ENCODE measurements at places on chromosomes 3 and 15.

DNA sequence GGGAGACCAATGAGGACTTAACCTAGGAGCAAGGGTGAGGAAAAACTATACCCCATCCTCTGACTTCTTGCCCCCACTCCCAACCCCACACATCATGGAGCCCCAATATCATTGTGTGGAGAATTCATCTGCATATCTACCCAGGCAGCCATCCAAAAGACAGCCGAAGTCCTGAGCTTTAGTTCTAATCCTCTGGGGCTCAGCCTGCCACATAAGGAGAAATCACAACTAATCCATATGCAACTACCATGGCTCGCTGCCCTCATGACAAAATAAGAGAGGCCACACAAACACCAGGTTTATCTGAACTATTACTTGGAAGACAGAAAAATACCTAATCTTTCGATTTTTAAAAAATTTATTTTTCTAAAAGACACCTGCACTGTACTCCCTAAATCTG lies 17.7 kb downstream of the HEXA start:
- H3K27me3 ChIP-seq: no peaks in the 10 kb centered on the region
- no peaks in the 10 kb centered on the region for H3K4me1 ChIP-seq
- no peak overlapping the region for H3K4me3 ChIP-seq
- H3K36me3 ChIP-seq: no peaks in the 10 kb centered on the region
- no peak for DNase-seq

DNA sequence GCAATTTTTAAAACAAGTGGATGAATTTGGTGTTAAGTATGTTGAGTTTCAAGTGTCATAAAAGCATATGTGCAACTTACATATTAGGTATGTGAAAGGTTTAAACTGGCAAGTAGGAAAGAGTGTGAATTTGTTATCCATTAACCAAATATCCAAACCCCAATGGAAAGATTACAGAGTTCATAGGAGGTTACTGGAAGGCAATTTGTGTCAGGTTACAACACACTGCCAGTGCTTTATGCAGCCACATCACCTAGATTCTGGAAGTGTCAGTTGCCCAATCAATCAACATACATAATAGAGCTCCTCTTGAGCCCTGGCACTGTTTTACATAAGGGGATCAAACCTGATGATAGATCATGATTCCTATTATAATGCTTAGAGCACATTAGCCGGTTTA lies 261.0 kb downstream of the ROBO1 start:
- no peaks in the 10 kb centered on the region for H3K27me3 ChIP-seq
- H3K27ac ChIP-seq: no peak overlapping the region
- H3K36me3 ChIP-seq: no peaks in the 10 kb centered on the region
- H3K4me1 ChIP-seq: no peaks in the 10 kb centered on the region
- DNase-seq: no peak

- DNase-seq: no peak
- H3K36me3 ChIP-seq: no peaks in the 10 kb centered on the region
- H3K4me3 ChIP-seq: no peak overlapping the region
- peaks cover 29% of the 10 kb centered on the region for H3K27me3 ChIP-seq
These were observed 682 bp downstream of the ITPKA start for GRCh38 chr15:41494190-41494921.

DNA sequence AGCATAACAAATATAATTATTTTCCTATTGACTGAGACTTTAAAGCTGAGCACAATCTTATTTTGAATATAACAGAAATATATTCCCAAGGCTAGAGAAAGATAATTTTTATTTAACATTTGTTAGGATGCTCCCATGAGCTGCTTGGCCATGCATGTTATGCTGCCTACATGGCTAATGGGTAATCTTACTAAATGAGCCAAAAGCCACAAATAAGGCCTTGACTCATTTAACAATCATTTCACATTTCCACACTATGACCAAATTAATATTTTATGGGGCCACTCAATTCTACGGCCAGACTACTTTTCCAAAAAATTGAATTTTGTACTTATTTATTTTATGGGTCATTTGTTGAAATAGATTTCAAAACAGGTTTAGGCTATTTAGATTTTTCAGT lies 141.7 kb downstream of the MEIS2 start:
- DNase-seq: no peak
- no peak overlapping the region for H3K4me3 ChIP-seq
- no peaks in the 10 kb centered on the region for H3K27me3 ChIP-seq
- H3K36me3 ChIP-seq: no peaks in the 10 kb centered on the region

GRCh38 chr3:105786990-105787389 lies 81.8 kb downstream of the CBLB start:
- H3K27me3 ChIP-seq: peaks cover 3% of the 10 kb centered on the region
- no peak for DNase-seq
- no peak overlapping the region for H3K27ac ChIP-seq
- H3K36me3 ChIP-seq: no peaks in the 10 kb centered on the region
- H3K4me3 ChIP-seq: no peak overlapping the region

GRCh38 chr3:190210608-190211007 lies 89.9 kb upstream of the P3H2 start:
- no peaks in the 10 kb centered on the region for H3K4me1 ChIP-seq
- no peak for DNase-seq
- no peak overlapping the region for H3K27ac ChIP-seq
- H3K4me3 ChIP-seq: no peak overlapping the region
- no peaks in the 10 kb centered on the region for H3K27me3 ChIP-seq

- no peak overlapping the region for H3K27ac ChIP-seq
- H3K27me3 ChIP-seq: peaks cover 2% of the 10 kb centered on the region
- DNase-seq: no peak
- no peaks in the 10 kb centered on the region for H3K36me3 ChIP-seq
- no peak overlapping the region for H3K4me3 ChIP-seq
- peaks cover 11% of the 10 kb centered on the region for H3K4me1 ChIP-seq
These were observed 61.6 kb downstream of the SHQ1 start for GRCh38 chr3:72786668-72787067.

GRCh38 chr15:37625576-37625975 lies 308.9 kb upstream of the TMCO5A start:
- no peaks in the 10 kb centered on the region for H3K4me1 ChIP-seq
- DNase-seq: no peak
- H3K27ac ChIP-seq: no peak overlapping the region
- no peaks in the 10 kb centered on the region for H3K36me3 ChIP-seq

GRCh38 chr15:80950291-80951078 lies 39.1 kb downstream of the MESD start:
- H3K4me3 ChIP-seq: no peak overlapping the region
- H3K27ac ChIP-seq: no peak overlapping the region
- H3K4me1 ChIP-seq: no peaks in the 10 kb centered on the region
- H3K27me3 ChIP-seq: peaks cover 3% of the 10 kb centered on the region

DNA sequence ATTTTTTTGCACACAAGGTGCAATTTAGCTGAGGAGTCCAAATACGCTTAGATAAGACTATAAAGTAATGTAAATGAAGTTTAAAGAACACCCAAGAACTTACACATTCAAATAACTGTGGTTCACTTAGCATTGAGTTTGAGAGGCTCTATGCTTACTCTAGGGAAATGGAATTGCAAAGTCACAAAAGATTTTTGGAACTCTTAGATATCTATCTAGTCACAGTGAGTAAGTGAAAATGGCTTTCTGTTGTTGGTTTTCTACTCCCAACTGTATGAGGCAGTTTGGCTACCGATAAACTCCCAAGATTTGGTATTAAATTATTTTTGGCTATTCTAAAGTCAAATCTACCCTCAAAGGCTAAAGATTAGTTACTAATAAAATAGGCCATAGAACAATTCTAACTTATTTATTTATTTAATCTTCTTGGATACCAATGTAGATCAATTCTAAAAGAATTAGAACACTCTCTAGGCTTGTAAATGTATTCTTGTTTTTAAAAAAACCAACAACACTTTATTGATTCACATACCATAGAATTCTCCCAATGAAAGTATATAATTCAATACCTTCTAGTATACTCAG lies 165.4 kb downstream of the SNRK start:
- DNase-seq: no peak
- no peaks in the 10 kb centered on the region for H3K4me1 ChIP-seq
- H3K27ac ChIP-seq: no peak overlapping the region
- no peak overlapping the region for H3K4me3 ChIP-seq
- H3K36me3 ChIP-seq: no peaks in the 10 kb centered on the region

GRCh38 chr15:98683831-98684230 lies 35.5 kb downstream of the IGF1R start:
- no peak overlapping the region for H3K27ac ChIP-seq
- no peaks in the 10 kb centered on the region for H3K36me3 ChIP-seq
- H3K4me1 ChIP-seq: peaks cover 53% of the 10 kb centered on the region
- no peak overlapping the region for H3K4me3 ChIP-seq
- peaks cover 2% of the 10 kb centered on the region for H3K27me3 ChIP-seq

DNA sequence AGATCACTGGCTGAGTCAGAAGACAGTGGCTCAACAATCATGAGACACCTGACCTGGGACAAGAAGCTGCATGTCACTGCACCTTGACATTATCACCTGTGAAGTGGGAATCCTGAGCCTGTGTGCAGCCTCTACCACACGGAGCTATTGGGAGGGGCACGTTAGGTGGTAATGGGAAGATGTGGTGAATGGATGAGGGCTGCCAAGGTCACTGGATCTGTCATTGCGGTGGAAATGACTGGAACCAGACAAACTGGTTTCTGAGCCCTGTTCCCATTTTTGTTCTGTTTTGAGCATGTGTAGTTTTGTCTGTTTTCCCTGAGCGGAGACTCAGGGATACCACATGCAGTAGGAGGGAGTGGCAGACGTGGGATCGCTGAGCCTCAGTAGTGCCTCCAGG lies 235.5 kb downstream of the OPA1 start:
- H3K4me3 ChIP-seq: no peak overlapping the region
- DNase-seq: no peak
- peaks cover 13% of the 10 kb centered on the region for H3K36me3 ChIP-seq
- H3K27ac ChIP-seq: no peak overlapping the region
- H3K27me3 ChIP-seq: peaks cover 6% of the 10 kb centered on the region
- peaks cover 15% of the 10 kb centered on the region for H3K4me1 ChIP-seq

GRCh38 chr3:45320986-45321385 lies 67.4 kb upstream of the LARS2 start:
- peaks cover 22% of the 10 kb centered on the region for H3K4me1 ChIP-seq
- peaks cover 5% of the 10 kb centered on the region for H3K36me3 ChIP-seq
- H3K27ac ChIP-seq: no peak overlapping the region
- no peak overlapping the region for H3K4me3 ChIP-seq
- DNase-seq: no peak
- peaks cover 2% of the 10 kb centered on the region for H3K27me3 ChIP-seq

GRCh38 chr3:130849091-130849552 lies 44.8 kb upstream of the ATP2C1 start:
- H3K4me1 ChIP-seq: peaks cover 14% of the 10 kb centered on the region
- H3K27ac ChIP-seq: no peak overlapping the region
- no peaks in the 10 kb centered on the region for H3K36me3 ChIP-seq
- peaks cover 1% of the 10 kb centered on the region for H3K27me3 ChIP-seq

GRCh38 chr15:63436872-63437375 lies 55.3 kb upstream of the CA12 start:
- H3K4me3 ChIP-seq: no peak overlapping the region
- H3K27me3 ChIP-seq: peaks cover 2% of the 10 kb centered on the region
- H3K27ac ChIP-seq: no peak overlapping the region
- no peak for DNase-seq
- H3K36me3 ChIP-seq: no peaks in the 10 kb centered on the region

DNA sequence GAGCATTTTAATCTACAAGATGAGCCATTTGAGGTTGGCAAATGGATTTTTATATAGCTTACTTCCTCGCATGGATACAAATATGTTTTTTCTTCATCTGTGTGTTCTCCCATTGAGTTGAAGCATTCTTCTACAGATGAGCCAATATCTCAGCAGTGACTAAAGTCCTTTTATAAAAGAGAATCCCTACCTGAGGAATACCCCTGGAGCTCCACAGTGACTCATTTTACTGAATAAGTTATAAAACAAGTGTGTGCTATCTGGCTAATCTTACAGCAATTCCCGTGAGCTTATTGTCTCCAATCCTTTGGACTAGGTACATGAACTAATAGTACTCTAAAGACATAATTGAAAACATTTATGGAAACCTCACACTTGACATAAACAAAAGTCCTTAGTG lies 354.2 kb upstream of the BCHE start:
- H3K27ac ChIP-seq: no peak overlapping the region
- H3K4me1 ChIP-seq: peaks cover 9% of the 10 kb centered on the region
- DNase-seq: no peak
- H3K27me3 ChIP-seq: no peaks in the 10 kb centered on the region

DNA sequence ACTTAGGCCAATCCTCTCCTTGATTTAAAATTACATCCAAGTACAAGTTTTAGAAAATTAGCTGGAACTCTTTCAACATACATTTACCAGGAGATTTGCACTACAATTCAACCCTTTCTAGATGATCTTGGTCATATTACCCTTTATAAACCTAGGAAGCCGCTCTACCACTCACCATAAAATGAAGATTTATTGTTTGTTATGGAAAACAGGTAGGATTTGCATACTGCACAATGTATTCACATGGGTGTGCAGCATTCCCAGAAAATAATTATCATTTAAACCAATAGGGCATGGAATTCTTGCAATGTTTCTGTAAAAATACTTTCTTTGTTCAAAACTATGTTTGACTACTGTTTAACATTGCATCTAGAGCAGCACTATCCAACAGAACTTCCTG lies 18.4 kb upstream of the RETNLB start:
- H3K4me1 ChIP-seq: no peaks in the 10 kb centered on the region
- no peaks in the 10 kb centered on the region for H3K36me3 ChIP-seq
- H3K27ac ChIP-seq: no peak overlapping the region
- H3K27me3 ChIP-seq: no peaks in the 10 kb centered on the region
- no peak for DNase-seq

GRCh38 chr3:119258915-119259314 lies 18.2 kb upstream of the B4GALT4 start:
- H3K36me3 ChIP-seq: no peaks in the 10 kb centered on the region
- H3K4me3 ChIP-seq: no peak overlapping the region
- no peak overlapping the region for H3K27ac ChIP-seq
- no peaks in the 10 kb centered on the region for H3K27me3 ChIP-seq
- no peaks in the 10 kb centered on the region for H3K4me1 ChIP-seq

- H3K27me3 ChIP-seq: no peaks in the 10 kb centered on the region
- H3K36me3 ChIP-seq: no peaks in the 10 kb centered on the region
- H3K4me1 ChIP-seq: no peaks in the 10 kb centered on the region
- H3K4me3 ChIP-seq: no peak overlapping the region
- H3K27ac ChIP-seq: no peak overlapping the region
These were observed 61.8 kb downstream of the ZBBX start for GRCh38 chr3:167318306-167318705.

All from glutamatergic neuron (in vitro differentiated cells).